Occipital lobe (tissue), 3 donors: ENCODE measurements at places on chromosomes 2 and 18. TPM values are rescaled to one million over a fixed set of nuclear protein-coding genes. Genes with fewer than 3 reads are reported as not detected.

DNA sequence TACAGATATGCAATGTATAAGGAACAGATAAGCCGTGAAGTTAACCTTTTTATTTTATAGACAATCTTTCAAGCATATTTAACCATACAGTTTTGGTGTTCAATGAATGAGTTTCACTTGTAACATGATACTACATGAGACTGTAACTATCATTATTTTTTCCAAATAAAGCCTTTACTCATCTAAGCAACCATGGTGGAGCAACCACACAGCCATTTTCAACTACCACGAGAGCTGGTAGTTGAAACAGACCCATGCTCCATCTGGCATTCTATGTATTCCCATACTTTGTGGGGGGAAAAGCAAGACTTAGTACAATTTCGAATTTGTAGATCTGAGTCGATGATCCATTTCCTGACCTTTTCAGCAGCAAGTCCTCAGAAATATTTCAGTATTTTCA lies 159.3 kb upstream of the RND3 start:
- no peak for DNase-seq

- DNase-seq: no peak
Measured at GRCh38 chr2:71503837-71504236, 50.5 kb downstream of the DYSF start.

- no peak for DNase-seq
Measured at GRCh38 chr2:159941729-159942128, 120.7 kb downstream of the PLA2R1 start.

DNA sequence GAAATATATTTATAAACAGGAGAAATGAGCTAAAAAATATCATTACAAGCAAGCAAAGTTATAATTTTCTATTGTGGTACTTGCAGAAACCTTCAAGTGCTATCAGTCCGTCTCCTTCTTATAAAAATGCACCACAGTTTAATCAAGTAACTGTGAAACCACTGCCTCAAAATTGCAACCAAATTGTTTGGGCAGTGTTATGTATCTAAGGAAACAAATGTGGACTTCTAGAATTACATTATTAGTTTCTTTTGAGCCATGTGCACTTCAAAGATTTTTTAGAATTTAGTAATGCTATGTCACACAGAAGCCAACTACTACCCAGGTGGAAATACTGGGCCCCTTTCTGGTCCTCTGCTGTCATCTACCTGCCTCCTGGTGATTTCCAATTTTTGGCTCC lies 495.6 kb downstream of the NYAP2 start:
- DNase-seq: no peak

DNA sequence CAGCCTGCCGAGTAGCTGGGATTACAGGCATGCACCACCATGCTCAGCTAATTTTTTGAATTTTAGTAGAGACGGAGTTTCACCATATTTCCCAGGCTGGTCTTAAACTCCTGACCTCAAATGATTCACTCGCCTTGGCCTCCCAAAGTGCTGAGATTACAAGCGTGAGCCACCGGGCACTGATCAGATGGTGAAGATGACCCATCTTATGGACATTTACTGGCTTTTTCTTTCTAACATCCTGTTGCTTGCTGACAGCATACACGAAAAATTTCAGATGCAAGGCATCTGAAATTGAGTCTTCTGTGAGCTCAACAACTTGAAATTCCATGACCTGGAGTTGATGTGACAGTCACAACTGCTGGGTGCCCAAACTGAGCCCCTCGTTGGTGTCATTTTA lies 859.5 kb upstream of the CNTNAP5 start:
- no peak for DNase-seq

DNA sequence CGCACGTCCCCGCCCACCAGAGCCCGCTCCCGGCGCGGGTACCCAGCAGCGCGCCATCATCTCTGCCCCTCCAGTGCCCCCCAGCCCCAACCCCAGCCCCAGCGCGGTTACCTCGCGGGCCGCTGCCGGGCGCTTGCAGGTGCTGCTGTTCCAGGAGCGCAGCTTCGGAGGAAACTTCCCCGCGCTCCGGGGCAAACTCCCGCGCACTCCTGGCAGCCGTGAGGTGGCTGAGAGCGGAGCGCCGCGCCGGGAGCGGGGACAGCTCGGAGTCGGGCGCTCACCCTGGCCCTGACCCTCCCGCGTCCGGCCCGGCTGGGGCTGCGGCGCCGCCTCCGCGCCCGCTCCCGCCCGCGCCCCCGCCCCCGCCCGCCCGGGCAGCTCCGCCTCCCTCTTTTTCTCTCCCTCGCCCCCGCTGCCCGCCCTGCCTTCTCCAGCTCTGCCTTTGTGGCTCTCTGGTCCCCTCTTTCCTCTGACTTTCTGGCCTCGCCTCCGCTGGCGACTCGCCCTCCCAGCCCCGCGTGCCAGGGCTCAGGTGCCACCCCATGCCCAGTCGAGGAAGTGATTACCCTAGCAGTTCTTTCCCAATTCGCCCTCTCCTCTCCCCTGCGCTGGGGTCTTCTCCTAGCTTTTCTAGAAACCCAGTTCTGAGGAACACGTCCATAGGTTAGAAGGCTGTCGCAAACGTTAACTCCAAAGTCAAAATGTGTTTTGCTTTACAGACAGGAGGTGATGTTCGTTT lies at the start of gene CHST9:
CHST9 (minus strand) TSS at position 284 of the 739 bp plus-strand sequence. CDS start 42,499 bp downstream, outside the sequence.
- no peak for DNase-seq

- DNase-seq: no peak
Measured at GRCh38 chr2:228986961-228987360, 284.1 kb downstream of the PID1 start.

DNA sequence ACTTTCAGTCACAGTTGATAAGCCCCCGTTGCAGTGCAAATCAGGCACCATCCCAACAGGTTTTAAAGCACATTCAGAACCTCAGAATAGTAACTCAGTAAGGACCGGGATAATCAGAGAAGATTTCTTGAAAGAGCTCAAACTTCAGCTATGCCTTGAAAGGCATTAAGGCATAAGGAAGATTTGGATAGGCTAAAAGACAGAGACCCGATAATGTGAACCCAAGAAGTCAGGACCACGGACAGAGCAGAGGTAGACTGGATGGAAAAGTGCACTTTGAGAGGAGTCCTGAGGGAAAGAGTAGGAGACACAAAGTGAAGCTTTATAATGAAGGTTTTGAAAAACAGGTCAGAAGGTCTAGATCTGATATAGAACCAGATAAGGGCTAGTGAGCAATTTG lies 36.9 kb upstream of the KLF7 start:
- no peak for DNase-seq

GRCh38 chr2:128384446-128384845 lies 65.8 kb upstream of the HS6ST1 start:
- no peak for DNase-seq

DNA sequence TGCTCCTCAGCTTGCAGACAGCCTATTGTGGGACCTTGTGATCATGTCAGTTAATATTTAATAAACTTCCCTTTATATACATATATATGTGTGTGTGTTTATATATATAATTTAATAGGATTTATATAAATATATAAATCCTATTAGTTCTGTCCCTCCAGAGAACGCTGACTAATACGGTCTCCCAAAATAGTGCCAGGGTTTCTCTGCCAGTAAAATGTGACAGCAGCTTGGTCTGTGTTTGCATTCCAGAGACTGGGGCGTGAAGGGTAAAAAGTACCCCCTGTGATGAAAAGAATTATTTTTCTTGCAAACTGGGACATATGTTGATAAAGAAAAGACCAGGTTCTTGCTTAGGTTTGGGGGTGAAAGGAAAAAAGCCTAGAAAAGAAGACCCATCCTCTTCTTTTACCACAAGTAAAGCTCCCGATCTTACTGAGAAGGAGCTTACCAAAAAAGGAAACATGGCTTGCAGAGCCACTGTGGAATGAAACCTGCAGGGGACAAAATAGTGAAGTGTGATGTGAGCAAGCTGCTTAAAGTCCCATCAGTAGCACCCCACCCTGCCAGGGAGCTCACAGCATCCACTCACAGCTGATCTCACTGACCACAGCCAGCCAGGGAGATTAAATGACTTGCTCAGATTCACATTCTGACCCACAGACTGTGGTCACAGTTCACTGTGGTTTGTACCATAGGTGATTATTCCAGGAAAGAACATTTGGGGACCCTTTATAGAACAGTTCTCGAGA lies 110.9 kb upstream of the RMP24 start:
- no peak for DNase-seq

Gene SGPP2
- total RNA-seq: 1.2 TPM

Gene TSPYL6
- 0.31 TPM for total RNA-seq

Gene TACR1
- 0.47 TPM for total RNA-seq

Gene MARCO
- 0.31 TPM for total RNA-seq
